ENCODE measurements at places on chromosomes 2 and 18.

GRCh38 chr2:164896226-164896625, 54.6 kb upstream of the COBLL1 start:
- no peak for DNase-seq

GRCh38 chr2:98508709-98509066, 64.0 kb downstream of the INPP4A start:
- no peak for DNase-seq

- no peak for DNase-seq
Measured at GRCh38 chr2:96369186-96369585, 33.6 kb downstream of the NCAPH start.

- DNase-seq, result no peak
Measured at GRCh38 chr2:180970016-180970415, 10.4 kb upstream of the UBE2E3 start.

DNA sequence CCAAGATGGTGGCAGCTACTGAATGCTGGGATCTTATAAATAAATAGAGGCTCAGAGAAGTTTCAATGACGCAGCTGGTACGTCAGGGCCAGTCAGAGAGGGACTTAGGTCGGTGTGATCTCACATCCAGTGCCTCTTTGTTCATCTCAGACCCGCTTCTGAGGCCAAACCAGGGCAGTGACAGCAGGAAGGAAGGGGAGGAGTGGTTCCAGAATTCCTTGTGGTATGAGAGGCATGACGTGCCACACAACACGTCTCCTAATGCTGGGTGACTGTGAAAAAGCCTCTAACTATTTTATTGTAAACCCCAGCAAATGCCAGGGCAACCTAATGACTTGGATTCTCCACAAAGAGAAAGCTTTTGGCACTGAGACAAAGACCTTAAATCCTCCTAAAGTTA, 423.3 kb downstream of the LPIN1 start:
- DNase-seq, result peak; percentile 21

- no peak for DNase-seq
Measured at GRCh38 chr18:2994603-2995432, 18.1 kb downstream of the LPIN2 start.

GRCh38 chr2:32832821-32833220, 113.9 kb upstream of the LTBP1 start:
- no peak for DNase-seq
